Fibroblast of skin of left quadriceps (primary cell): ENCODE measurements at places on chromosomes 12 and 14.

DNA sequence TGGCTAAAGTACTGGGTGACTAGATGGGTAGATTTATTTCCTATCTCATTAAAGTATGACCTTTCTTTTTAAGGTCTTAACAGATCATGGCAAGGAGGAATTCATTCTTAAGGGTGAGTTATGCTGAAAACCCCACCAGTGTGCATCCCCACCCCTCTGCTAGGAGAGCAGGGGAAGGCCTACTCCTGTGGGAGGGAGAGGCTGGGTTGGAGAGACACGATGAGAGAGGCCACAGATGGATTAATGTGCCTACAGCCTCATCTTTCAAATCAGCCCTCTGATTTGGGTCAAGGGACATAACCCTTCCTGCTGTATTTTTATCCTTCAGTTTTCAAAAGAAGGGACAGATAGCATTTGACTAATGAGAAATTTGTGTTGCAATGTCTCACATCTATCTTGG, 185.5 kb downstream of the SSPN start:
- DNase-seq: no peak

GRCh38 chr12:31033681-31034080, 40.0 kb upstream of the DDX11 start:
- no peak for DNase-seq

- DNase-seq: no peak
These were observed 5.1 kb upstream of the DYRK4 start for GRCh38 chr12:4556735-4557530.

DNA sequence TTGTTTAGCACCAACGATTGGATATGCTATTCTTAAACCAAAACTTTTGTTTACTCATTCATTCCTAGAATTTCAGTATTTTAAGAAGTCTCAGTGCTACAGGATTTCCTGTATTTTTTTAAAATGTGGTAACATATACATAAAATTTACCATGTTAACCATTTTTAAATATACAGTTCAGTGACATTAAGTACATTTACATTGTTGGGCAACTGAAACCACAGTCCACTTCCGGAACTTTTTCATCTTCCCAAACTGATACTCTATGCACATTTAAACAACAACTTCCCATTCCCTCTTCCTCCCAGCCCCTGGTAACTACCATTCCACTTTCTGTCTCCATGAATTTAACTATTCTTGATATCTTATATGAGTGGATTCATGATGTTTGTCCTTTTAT, 30.3 kb downstream of the PDE3A start:
- no peak for DNase-seq

DNA sequence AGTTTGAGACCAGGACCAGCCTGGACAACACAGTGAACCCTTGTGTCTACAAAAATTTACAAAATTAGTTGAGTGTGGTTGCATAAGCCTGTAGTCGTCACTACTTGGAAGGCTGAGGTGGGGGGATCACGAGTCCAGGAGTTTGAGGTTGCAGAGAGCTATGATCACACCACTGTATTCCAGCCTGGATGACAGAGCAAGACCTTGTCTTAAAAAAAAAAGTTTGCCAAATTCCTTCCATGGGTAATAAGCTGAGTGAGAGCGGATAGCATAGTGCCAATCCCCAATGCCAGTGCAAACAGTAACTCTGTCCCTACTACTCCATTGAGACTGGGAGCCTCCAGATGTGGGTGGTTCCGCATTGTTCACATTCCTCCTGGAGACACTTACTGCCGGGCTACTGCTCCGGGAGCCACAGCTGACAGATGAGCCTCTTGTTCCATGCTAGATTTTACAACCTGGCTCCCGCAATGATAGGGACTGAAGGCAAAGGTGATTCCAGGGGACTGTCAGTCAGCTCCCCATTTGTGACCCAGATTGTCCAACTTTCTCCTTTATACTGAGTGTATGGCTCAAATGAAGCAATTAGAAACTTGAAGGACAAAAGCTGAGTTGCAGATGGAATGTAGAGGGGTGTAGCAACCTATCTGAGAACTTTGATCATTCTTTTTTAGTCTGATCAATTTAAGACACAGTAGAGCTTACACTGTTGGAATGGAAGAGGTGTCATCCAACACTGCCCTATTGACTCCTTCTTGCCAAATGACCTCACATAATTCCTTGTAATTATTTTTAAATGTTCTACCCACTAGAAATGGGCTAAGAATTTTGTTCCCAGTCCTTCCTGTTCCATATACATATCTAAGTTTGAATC, 13.4 kb upstream of the FRMD6 start:
- DNase-seq: no peak

- DNase-seq: no peak
These were observed 112.3 kb upstream of the PRMT8 start for GRCh38 chr12:3378655-3379054.

DNA sequence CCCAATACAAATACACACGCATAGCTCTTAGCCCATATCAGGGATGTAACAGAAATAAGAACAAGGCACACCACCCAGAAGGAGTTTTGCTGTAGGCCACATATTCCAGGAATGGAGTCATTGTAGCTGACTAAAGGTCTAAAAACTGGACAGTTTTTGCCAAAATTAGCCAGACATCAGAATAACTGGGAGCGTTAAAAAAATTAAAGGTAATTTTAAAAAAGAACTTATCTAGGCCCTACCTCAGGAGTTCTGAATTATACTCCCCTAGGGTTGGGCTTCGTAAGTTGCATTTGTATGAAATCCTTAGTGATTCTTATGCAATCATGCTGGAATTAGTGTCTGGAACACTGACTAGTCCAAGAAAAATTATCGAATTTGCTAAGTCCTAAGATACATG, 987.7 kb downstream of the GALC start:
- no peak for DNase-seq

- no peak for DNase-seq
These were observed 10.0 kb upstream of the IL22 start for GRCh38 chr12:68263366-68263765.

DNA sequence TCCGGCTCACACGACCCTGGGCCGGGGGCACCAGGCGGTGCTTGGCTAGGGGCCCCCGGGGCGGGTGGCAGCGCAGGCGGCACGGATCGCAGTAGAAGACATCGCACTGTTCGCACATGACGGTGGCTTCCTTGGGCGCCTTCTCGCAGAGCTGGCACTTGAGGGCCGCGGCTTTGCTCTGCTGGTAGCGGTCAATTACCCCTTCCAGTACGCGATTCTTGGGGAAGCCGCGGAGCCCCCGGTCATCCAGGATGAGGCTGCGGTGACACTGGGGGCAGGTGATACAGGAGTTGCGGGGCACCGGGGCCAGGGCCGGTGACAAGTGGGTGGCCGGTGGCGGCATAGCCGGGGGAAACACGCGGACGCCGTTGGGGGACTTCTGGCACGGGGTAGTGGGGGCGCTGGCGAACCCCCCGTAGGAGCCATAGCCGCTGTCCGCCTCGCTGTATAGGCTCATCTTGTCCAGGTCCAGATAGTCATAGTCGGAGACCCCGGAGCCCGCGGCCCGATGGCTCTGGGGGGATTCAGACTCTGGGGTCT, 553 bp downstream of the TRIM9 start:
- no peak for DNase-seq

DNA sequence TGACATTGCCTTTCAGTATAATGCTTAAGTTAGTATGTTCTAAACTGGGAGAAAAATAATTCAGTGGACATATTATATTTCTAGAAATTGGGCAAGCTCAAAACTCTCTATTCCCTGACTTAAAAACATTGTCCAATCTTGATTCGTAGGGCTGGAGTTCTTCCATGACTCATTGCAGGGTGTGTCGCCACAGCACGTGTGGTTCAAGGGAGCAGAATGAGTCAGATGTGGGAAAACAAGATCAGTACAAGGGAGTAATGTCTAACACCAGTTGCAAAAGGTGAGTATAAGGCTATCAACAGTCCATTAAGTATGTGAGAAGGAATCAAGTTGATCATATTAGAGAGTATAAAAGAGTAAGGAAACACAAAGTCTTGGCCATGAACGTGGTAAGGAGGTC, 887.0 kb downstream of the TMTC2 start:
- peak; percentile 41 for DNase-seq

DNA sequence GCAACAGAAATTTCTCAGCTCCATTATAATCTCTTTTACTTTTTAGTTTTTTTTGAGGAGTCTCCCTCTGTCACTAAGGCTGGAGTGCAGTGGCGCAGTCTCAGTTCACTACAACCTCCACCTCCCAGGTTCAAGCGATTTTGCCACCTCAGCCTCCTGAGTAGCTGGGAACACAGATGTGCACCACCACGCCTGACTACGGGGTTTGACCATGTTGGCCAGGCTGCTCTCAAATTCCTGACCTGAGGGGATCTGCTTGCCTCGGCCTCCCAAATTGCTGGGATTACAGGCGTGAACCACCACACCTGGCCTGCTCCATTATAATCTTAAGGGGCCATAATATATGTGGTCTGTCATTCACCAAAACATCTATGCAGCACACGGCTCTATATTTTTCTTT, 23.4 kb downstream of the HNRNPC start:
- DNase-seq: no peak

DNA sequence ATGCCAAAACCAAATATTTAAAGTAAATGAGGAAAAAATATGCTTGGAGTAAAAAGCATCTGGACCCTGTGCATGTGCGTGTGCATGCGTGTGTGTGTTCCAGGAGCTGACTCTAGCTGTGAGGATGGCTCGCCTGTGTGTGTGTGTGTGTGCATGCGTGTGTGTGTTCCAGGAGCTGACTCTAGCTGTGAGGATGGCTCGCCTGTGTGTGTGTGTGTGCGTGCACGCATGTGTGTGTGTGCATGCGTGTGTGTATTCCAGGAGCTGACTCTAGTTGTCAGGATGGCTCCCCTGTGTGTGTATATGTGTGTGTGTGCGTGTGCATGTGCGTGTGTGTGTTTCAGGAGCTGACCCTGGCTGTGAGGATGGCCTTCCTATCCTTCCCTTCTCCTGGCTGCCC, 357.7 kb downstream of the CACNA1C start:
- DNase-seq: no peak
